ENCODE measurements at places on chromosomes 6 and 20.

DNA sequence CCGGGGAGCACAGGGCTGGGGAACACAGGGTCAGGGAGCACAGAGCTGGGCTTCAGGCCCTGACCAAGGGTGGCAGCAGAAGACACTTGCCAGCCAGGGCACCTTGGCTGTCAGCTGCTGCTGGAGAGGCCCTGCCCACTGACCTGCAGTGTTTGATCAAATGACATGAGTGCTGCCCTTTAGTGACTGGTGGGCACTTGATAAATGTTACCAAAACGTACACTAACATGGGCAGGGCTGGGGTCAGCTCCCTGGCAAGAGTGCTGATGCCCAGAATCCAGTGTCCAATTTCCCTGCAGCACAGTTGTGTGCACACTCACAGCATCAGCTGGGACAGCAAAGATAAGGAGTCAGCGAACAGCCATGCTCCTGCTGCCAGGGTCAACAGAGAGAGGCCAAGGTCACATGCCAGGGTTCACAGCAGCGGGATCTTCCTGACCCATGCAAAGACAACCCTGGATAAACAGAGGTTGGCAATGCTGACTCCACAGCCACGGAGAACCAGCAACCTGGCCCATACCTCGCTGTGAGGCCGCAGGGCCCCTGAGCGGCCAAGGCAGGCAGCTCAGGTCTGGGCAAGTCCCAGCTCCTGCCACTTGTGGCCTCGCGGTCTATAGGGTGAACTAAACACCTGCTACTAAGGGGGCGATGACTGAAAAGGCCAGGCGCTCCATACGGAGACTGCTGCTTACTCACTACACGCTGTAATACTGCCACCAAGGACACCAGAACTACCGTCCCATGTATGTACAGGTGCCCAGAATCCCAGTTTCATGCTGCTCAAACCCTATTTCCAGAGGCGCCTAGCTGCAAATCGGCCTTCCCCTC is 46.3 kb downstream of the NINL start:
- DNase-seq = no peak

GRCh38 chr6:96542702-96543101 is 20.2 kb upstream of the FHL5 start:
- DNase-seq = no peak

DNA sequence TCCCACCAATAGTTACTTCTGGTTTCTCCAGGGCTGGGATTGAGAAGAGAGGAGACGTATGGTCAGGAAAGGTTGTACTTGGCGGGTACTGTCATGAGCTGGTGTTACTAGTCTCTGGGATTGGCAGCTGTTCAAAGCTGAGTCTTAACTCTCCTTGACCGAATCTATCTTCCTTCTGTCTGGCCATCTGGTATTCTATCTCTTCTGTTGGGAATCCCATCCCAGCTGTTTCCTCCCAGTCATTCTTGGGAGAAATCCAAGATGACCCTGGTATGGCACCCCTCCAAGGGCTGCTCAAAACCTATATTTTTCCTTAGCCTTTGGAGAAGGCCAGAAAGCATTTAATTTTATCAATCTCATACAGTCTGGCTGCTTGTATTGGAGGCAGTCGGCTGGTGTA is 287.0 kb upstream of the CHD6 start:
- DNase-seq = no peak

DNA sequence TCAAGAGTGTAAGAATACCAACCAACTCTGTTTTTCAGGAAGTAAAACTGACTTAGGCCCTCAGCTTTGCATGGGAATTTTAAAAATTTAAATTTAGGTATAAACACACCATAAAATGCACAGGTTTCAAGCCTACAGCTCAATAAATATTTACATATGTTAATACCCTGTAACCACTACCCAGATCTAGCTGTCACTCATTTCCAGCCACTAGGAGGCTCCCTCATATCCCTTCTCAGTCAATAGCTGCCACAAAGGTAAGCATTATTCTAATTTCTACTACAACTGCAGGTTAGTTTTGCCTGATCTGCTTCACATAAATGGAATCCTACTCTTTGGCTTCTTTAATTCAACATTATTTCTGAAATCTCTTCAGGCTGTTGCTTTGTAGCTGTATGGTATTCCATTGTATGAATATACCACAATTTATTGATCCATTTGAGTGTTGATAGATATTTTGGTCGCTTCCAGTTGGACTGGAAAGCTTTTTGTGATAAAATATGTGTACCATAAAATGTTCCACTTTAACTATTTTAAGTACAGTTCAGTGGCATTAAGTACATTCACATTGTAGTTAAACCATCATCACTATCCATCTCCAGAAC is 32.5 kb upstream of the MEI4 start:
- DNase-seq = peak; percentile 28

DNA sequence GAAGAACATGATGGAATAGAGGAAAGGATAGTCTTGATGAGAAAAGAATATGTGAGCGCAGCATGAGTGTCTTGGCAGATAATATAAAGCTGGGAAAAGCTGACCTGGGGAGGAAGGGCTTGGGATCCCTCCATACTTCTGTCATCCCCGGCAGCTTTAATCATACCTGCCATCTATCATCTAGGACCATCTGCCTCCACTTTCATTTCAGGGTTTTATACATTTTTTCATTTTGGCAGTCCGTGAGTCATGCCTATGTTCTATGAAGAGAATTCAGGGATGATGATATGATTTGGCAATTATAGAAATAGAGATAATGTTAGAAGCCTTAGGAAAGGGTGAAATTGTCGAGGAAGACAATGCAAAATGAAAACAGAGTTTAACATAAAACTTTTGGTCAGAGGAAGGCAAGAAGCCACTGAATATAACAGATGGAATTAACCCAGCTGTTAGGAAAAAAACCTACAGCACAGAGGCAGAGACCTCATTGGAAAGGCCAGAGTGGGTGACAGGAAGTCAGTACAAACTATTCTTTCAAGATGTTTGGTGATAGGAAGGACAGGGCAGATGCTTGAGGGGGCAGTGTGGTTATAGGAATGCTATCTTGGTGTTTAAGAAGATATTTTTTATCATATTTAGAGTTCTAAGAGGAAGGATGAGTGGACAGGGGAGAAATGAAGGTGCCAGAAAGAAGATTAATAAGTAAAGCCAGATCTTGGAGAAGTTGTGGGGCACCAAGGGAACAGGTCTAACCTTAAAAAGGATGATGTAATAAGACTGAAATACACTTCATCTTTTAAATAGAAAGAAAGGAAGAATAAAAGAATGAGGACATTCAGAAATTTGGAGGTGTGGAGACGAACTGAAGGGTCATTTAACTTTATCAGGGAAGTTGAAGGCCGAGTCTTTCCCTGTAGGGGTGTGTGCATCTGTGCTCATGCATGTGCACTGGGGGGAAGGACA is 37.8 kb downstream of the MARCKS start:
- no peak for DNase-seq

GRCh38 chr6:148599967-148600426 is 146.8 kb upstream of the UST start:
- DNase-seq = no peak

GRCh38 chr20:46183768-46184167 is 65.7 kb downstream of the CD40 start:
- DNase-seq = no peak
